Ureter (tissue), 1 donor: ENCODE measurements at places on chromosomes 5 and 9. TPM values are rescaled to one million over a fixed set of nuclear protein-coding genes. Genes with fewer than 3 reads are reported as not detected.

GALNT12 gene
- 38.5 TPM for total RNA-seq

PTCH1 gene
- 81.0 TPM for total RNA-seq

TMEM171 gene
- 2.4 TPM for total RNA-seq

GRCh38 chr9:89377411-89377810 is 59.1 kb downstream of the SECISBP2 start:
- DNase-seq, result no peak
